ENCODE measurements at places on chromosomes 12 and 14. TPM values are rescaled to one million over a fixed set of nuclear protein-coding genes. Genes with fewer than 3 reads are reported as not detected.

CIT gene
- total RNA-seq, result 0.95 TPM

SERPINA12 gene
- not detected for total RNA-seq

MYRFL gene
- not detected for total RNA-seq

DNA sequence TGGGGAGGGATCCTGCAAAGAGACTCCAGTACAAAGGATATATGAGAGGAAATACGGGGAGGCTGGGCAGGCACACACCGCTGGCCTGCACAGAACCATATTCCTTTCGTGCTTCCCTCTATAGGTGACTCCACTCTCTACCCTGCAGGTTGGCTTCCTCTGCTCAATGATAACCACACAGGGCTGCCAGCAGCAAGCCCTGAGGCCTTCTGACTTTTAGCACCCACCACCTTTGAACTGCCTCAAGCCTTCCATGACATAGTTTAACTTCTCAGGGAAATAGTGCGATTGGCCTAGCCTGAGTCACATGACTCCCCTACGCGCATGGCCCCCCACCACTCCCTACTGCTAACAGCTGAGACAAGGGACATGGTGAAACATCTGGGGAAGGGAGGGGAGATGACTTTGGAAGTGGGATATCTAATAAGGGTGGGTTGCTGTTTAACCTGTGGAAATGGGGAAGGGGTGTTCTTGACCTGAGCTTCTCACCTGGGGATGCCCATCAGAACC, 3.0 kb upstream of the FOXN3 start:
- no peak for DNase-seq
- H3K4me1 ChIP-seq, result peaks cover 30% of the 10 kb centered on the region
- H3K27me3 ChIP-seq, result no peaks in the 10 kb centered on the region
- H3K36me3 ChIP-seq, result no peaks in the 10 kb centered on the region

- H3K27ac ChIP-seq, result no peak overlapping the region
- H3K27me3 ChIP-seq, result no peaks in the 10 kb centered on the region
- no peaks in the 10 kb centered on the region for H3K36me3 ChIP-seq
- no peak overlapping the region for H3K4me3 ChIP-seq
Observed at GRCh38 chr14:93135399-93135798, 19.7 kb upstream of the ITPK1 start.

- H3K4me1 ChIP-seq, result no peaks in the 10 kb centered on the region
- H3K4me3 ChIP-seq, result no peak overlapping the region
- no peak overlapping the region for H3K27ac ChIP-seq
- no peaks in the 10 kb centered on the region for H3K36me3 ChIP-seq
Observed at GRCh38 chr14:50798048-50798421, 32.9 kb downstream of the NIN start.

DNA sequence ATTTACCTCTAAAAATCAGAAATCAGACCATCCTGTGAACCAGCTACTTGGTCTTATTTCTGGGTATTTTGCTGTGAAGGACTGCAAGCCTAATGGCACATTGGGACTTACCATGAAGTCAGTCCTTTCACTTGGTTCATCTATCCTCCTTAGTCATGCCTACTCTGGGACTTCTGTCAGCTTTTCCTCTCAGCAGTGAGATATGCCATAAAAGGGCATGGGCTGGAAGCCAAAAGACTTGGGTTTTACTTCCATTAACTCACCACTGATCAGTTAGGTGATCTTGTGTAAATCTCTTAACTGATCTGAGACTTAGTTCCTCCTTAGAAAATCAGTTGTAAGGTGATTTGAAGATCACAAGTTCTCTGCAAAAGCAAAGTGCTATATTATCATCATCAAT, 116.5 kb downstream of the PAH start:
- H3K4me1 ChIP-seq, result no peaks in the 10 kb centered on the region
- H3K36me3 ChIP-seq, result no peaks in the 10 kb centered on the region
- no peaks in the 10 kb centered on the region for H3K27me3 ChIP-seq
- no peak overlapping the region for H3K4me3 ChIP-seq
- DNase-seq, result no peak
- H3K27ac ChIP-seq, result no peak overlapping the region

DNA sequence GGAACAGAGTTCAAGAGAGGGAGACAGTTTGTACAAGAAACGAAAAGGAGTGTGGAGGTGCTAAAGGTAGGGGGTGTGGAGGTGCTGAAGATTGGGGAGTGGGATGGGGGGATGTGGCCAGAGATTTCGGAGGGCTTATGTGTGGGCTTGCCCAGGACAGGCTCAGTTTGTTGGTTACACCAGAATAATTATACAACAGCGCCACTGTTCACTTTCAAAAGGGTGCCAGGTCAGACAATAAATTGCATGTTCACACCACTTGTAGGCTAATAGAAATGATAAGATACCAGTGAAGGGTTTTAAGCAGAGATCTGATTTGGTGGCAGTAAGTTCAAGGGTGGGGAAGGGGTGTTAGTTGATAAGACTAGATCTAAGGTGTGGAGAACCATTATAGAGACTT, 75.3 kb downstream of the PRKCH start:
- no peaks in the 10 kb centered on the region for H3K4me1 ChIP-seq
- H3K27me3 ChIP-seq, result no peaks in the 10 kb centered on the region
- DNase-seq, result no peak
